ENCODE measurements at places on chromosomes 2 and 18. TPM values are rescaled to one million over a fixed set of nuclear protein-coding genes. Genes with fewer than 3 reads are reported as not detected.
A peak's percentile ranks its signal among the peaks of the same experiment; 100 is the strongest.

- no peak for DNase-seq
These were observed 101.9 kb downstream of the ACTR2 start for GRCh38 chr2:65329525-65329924.

Gene LOXHD1
- total RNA-seq, result not detected

DNA sequence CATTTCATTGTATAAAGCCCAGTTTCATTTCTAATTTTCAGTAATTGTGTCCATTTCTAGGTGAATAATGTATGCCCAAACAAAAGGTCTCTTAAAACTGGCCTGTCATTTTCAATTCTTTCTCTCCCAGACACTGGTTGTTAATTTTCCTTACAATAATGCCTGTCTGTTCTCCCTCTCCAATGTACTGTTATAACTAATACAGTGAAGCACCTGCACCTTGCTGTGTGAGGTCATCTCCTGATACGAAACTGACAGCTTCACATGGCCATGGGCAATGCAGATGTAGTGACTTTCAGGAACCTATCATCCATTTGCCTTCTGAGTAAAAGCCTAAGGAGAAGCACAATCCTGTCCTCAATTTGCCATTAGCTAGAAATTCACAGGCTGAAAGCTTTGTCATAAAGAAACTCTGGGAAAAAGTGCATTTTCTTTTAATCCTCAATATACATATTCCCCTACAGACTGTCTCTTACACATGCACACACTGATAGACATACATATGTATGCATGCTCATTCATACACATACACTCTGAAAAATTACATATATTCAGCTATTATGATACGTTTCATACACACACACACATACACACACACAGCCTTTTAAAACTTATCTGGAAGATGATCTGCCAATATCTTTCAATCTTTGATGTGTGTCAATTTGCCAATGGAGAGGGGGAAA lies 1030.3 kb downstream of the TDRD15 start:
- DNase-seq, result no peak

Gene CNNM4
- 23.2 TPM for total RNA-seq

- DNase-seq, result no peak
These were observed 8.7 kb downstream of the NCK2 start for GRCh38 chr2:105753380-105753779.

DNA sequence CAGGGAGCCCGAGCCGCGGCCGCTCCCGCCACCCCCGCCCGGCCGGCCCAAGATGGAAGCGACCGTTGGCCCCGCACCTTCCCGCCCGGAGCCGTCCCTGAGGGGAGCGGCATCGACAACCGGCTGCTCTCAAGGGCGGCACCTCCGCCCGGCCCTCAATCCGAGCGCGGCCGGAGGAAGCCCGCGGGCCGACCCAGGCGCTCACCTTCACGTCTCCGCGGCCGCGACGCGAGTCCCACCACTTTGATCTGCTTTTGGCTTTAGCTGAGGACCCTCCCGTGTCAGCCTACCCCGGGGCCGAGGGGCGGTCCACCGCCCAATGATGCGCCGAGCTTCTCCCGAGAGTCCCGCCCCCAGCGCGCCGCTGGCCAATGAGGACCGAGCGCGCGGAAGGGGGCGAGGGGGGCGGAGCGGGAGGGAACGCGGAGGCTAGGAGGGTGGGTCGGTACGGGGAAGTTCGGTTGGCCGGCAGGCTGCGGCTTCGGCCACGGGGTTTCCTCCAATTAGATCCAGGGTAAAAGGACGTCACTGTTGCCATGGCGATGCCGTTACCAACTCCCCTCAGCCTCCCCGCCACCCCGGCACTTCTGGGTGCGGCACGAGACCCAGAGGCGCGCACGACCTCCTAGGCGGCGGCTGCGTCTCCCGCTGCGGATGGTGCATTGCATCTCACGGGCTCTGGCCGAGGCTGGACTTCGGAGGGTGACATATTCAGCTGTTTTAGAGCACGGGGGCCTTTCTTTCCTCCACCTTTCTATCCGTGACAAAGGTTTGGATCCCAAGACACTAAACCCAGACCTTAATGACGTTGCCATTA lies at the start of gene YWHAQ:
YWHAQ (minus strand) TSS at position 262 of the 817 bp plus-strand sequence. CDS start 545 bp downstream, outside the sequence.
- DNase-seq, result peak; percentile 100

DNA sequence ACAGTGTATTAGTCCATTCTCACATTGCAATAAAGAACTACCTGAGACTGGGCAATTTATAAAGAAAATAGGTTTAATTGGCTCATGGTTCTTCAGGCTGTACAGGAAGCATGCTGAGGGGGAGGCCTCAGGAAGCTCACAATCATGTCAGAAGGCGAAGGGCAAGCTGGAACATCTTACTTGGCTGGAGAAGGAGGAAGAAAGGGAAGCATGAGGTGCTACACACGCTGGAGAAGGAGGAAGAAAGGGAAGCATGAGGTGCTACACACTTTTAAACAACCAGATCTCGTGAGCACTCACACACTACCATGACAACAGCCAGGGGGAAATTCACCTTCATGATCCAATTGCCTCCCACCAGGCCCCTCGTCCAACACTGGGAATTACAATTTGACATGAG lies 95.3 kb upstream of the FAM110C start:
- DNase-seq, result no peak

Gene EVX2
- not detected for total RNA-seq

Gene AFF3
- total RNA-seq, result 0.19 TPM

- no peak for DNase-seq
These were observed 20.7 kb downstream of the CAPN14 start for GRCh38 chr2:31196622-31197021.

Gene PRSS56
- total RNA-seq, result not detected

Gene OSR1
- total RNA-seq, result 3.0 TPM

Gene FEV
- total RNA-seq, result not detected

GRCh38 chr2:193556766-193557470 lies 1362.2 kb upstream of the TMEFF2 start:
- DNase-seq, result no peak

GRCh38 chr2:206562375-206562774 lies 79.9 kb upstream of the FAM237A start:
- no peak for DNase-seq

Gene CTNNA2
- not detected for total RNA-seq

Gene MC2R
- not detected for total RNA-seq

Data from Caco-2 (cell line).